Activated T-cell treated with anti-CD3 and anti-CD28 coated beads, Interleukin-2, amount 50 U/mL, for 72 hours (primary cell): ENCODE measurements at places on chromosomes 13 and 19.

DNA sequence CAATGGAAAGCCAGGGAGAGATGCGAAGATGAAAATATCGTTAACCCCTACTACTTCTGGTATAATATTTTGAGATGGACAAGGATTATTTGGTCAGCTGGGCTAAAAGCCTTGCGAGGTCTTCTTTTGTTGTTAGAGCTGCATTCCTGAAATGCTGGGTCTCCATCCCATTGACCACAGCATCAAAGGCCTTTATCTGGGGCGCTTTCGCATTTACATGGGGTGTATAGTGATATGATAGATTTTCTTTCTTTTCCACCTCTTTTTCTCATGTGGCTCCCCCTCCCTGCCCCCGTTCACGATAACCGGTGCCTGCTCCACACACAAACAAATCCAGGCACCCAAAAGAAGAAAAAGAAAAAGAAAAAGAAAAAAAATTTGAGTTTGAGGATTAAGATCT lies 77.5 kb downstream of the ZNF536 start:
- DNase-seq = no peak

- DNase-seq = no peak
These were observed 23.7 kb downstream of the KLF5 start for GRCh38 chr13:73082471-73082870.

DNA sequence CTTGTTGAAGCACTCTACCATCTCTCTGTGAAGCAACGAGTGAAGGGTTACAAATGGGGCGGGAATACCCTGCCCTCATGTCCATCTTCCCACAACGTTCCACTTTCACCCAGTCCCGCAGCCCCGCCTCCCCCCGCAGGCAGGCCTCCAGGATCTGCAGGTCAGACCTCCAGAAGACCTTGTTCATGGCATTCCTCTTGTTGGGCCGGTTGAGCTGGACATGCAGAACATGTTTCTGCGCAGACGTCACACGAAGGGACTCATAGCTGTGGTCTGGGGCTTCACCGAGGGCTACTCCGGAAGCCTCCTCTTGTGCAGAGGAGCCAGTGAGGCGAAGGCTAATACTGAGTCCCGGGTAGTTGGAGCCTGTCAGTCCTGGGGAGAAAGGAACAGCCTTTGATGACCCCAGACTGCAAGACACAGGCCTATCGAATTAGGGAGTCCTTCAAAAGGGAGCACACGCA lies 420 bp downstream of the ECH1 start:
- peak; percentile 43 for DNase-seq

DNA sequence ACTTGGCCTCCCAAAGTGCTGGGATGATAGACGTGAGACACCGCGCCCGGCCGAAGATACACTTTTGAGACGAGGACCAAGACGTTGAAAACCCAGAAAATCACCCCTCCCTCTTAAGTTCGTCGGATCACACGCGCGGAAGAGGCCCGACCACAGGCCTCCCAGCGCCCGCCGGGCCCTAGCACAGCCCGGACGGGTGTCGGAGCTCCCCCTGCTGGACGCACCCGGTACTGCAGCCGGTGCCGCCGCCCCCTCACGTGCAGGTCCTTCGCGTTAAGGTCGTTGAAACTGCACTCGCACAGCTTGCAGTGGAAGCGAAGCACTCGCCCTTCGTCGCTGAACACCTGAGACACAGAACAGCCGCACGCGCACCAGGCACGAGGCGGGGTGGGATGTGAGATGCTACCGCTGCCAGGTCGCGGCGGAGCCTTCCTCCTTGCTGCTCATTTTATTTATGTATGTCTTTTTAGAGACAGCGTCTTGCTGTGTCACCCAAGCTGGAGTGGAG lies 35.7 kb upstream of the MATK start:
- peak; percentile 88 for DNase-seq

DNA sequence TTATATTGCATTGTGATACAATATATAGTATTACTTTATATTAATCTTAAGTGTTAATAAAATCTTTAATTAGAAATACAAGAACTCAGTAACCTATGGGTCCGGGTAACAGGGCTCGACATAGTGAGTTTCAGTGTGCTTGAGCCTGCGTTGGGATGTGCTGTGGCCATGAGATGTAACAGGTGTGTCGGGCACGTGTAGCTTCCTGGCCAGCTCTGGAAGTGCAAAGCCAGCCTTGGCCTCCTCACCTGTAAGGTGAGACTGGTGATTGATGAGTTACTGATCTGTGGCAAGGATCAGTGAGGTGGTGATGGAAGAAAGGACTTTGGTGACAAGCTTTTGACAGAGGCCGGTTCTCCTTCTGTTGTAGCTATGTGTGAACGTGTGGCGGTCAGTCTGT lies 19.2 kb downstream of the ATP4B start:
- DNase-seq = no peak

GRCh38 chr13:50319635-50320255 lies 304.5 kb downstream of the KCNRG start:
- no peak for DNase-seq

GRCh38 chr19:6718741-6719539 lies 1.5 kb downstream of the C3 start:
- peak; percentile 33 for DNase-seq

GRCh38 chr19:15402411-15403150 lies 16.2 kb downstream of the AKAP8L start:
- no peak for DNase-seq
